ENCODE measurements at places on chromosomes 12 and 14.

- DNase-seq: no peak
Measured at GRCh38 chr14:46464341-46464740, 187.2 kb downstream of the RPL10L start.

DNA sequence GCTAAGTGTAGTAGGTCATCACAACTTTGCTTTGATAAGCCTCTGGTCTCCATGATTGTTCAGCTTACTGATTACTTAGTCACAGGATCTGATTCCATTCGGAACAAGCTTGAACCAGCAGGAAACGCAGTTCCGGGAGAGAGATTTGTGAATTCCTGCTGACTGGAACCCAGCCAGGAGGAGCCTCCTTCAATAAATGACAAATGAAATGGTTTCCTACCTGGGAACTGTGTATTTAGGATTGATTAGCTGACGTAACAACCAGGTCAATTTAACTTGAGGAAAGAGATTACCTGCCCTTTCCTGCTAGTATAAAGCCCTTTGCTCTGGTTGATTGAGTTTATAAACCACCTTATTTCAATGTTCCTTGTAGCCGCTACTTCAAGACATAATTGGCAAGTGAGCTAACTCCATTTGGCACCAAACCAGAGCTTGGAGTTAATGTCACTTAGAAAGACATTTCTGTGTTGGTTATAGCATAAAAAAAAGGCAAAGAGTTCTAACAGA is 35.1 kb upstream of the KCNH3 start:
- no peak for DNase-seq

DNA sequence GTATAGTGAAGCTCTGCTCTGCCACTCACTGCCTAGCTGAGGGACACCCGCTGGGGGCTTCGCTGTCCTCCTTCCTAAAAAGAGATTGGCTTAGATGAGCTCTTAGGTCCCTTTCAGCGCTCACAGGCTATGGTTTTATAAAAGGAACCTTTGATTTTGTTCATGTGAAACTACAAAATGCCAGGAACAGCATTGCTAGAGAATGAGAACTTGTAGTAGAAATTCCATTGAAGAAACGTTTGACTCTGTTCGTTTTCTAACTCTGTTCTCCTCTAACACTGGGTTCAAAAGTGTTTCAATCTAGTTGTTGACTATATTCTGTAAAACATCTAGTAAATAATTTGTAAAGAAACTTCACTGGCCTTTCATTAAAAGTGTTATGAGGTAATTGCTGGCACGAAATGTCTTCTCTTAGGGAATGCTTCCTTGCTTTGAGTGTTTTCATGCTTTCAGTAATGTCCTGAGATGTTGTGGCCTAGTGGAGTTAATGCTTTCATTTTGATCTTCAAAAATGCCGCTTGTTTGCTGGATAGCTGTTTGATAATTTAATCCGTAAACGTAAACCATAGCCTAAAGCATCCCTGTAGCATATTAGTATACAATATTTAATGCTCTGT is 1.6 kb downstream of the MARK3 start:
- no peak for DNase-seq

DNA sequence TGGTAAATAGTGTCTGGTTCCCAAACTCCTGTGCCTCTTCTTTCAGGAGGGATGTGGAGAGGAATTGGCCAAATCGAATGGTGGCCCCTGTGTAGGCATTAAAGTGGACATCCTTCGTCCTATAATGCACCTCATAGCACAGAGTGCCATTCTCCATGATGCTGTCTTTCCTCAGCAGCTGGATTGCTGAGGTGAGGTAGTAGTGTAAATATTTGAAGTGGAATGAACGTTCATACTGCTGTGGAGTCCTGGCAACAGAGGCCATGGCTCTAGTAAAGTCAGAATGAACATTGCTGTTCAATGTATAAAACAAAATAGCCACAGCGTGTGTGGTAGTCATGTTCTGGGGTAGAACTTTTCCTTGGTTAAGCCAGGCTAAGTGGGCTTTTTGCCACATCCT is 2.7 kb downstream of the ART4 start:
- DNase-seq: no peak

GRCh38 chr12:89364058-89364457 is 11.8 kb upstream of the DUSP6 start:
- DNase-seq: no peak

- DNase-seq: no peak
Measured at GRCh38 chr14:76597387-76597786, 163.9 kb upstream of the VASH1 start.

- no peak for DNase-seq
Measured at GRCh38 chr12:66640691-66641460, 38.0 kb downstream of the GRIP1 start.

GRCh38 chr12:3820122-3820521 is 53.1 kb downstream of the PARP11 start:
- DNase-seq: no peak

Measured in breast epithelium (tissue), 4 donors.